ENCODE measurements at places on chromosomes 3 and 15. TPM values are rescaled to one million over a fixed set of nuclear protein-coding genes. Genes with fewer than 3 reads are reported as not detected.

DNA sequence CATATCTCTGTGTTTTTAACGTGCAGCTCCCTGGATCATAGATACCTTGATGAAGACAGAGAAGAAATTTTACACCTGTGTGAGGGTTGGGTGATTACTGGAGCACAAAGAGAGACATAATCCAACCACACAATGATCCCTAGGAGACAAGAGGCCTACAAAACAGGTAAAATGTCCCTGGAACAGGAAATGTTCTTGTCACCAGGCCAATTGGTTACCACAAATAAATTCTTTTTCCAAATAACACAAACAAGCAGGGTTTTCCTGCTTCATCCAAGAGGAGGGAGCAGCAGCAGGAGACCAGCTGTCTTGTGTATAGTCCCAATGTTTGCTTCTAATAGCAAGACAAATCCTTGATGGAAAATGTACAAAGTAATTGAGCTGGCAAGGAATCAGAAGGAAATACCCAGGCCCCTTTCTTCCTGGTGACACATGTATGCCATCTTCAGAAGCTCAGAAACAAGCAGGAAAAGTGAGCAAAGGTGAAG lies 1.4 kb downstream of the MGLL start:
- peak overlapping the region; percentile 95 for H3K27ac ChIP-seq
- no peaks in the 10 kb centered on the region for H3K36me3 ChIP-seq
- peaks cover 43% of the 10 kb centered on the region for H3K4me1 ChIP-seq
- peaks cover 5% of the 10 kb centered on the region for H3K27me3 ChIP-seq
- H3K4me3 ChIP-seq: peak overlapping the region; percentile 80

DNA sequence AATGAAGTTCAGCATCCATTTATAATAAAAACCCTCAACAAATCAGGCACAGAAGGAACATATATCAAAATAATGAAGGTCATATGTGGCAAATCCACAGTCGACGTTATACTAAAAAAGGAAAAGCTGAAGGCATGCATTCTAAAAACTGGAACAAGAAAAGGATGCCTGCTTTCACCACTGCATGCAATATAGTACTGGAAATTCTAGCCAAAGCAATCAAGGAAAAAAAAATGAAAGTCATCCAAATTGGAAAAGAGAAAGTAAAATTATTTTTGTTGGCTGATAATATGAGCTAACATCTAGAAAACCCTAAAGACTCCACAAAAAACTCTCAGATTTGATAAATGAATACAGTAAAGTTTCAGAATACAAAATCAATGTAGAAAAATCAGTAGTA lies 1123.2 kb downstream of the TBL1XR1 start:
- no peak for DNase-seq
- H3K27ac ChIP-seq: no peak overlapping the region
- no peaks in the 10 kb centered on the region for H3K4me1 ChIP-seq
- H3K4me3 ChIP-seq: no peak overlapping the region
- no peaks in the 10 kb centered on the region for H3K36me3 ChIP-seq
- H3K27me3 ChIP-seq: no peaks in the 10 kb centered on the region

DNA sequence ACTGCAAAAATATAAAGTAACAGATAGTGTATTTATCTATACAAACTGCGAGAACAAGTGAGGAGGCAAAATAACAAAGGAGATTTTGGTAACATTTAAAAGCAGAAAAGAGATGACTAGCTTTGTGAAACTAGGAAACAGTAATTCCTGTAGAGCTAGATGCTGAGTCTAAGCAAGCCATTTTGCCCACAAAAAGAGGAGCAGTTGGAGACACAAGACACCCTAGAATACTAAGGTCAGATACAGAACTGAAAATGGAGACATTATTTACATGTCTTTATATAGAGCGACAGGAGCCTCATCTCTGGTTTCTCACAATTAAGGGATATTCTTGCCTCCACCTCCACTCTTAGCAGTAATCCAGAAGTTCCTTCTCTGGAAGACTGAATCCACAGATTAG lies 732.4 kb upstream of the GBE1 start:
- H3K4me3 ChIP-seq: no peak overlapping the region
- H3K27me3 ChIP-seq: no peaks in the 10 kb centered on the region
- H3K36me3 ChIP-seq: no peaks in the 10 kb centered on the region

DNA sequence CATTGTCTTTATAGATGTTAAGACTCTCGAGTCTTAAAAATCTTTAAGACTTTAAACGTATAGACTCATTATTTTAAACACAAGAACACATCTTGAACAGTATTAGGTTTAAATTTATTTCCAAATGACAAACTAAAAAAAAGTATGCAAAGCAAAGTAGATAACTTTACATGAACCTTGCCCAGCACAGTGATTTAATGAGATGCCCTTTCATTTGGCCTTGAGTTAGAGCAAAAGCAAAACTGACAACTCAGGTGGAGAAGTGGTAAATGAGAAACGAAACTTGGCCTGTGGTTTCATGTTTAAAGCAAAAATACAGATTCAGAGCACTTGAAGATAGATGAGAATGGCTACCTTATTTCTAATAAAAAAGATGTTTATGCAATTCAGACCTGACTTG lies 8.6 kb downstream of the GPR15 start:
- no peak for DNase-seq
- H3K4me1 ChIP-seq: no peaks in the 10 kb centered on the region
- H3K27me3 ChIP-seq: no peaks in the 10 kb centered on the region

- H3K4me3 ChIP-seq: peak overlapping the region; percentile 13
- no peaks in the 10 kb centered on the region for H3K27me3 ChIP-seq
These were observed 50.1 kb downstream of the UMPS start for GRCh38 chr3:124780356-124780755.

GRCh38 chr3:17894434-17895060 lies 152.1 kb upstream of the TBC1D5 start:
- H3K27me3 ChIP-seq: no peaks in the 10 kb centered on the region
- DNase-seq: no peak
- no peaks in the 10 kb centered on the region for H3K36me3 ChIP-seq
- no peak overlapping the region for H3K4me3 ChIP-seq
- H3K27ac ChIP-seq: no peak overlapping the region

- H3K4me1 ChIP-seq: no peaks in the 10 kb centered on the region
- H3K36me3 ChIP-seq: no peaks in the 10 kb centered on the region
- H3K27ac ChIP-seq: no peak overlapping the region
- no peaks in the 10 kb centered on the region for H3K27me3 ChIP-seq
These were observed 38.6 kb downstream of the TMED3 start for GRCh38 chr15:79349525-79349924.

- no peak overlapping the region for H3K4me3 ChIP-seq
- peaks cover 17% of the 10 kb centered on the region for H3K4me1 ChIP-seq
- peaks cover 7% of the 10 kb centered on the region for H3K27me3 ChIP-seq
- peak overlapping the region; percentile 2 for H3K27ac ChIP-seq
- no peak for DNase-seq
These were observed 35.4 kb upstream of the ATG7 start for GRCh38 chr3:11236588-11237461.

DNA sequence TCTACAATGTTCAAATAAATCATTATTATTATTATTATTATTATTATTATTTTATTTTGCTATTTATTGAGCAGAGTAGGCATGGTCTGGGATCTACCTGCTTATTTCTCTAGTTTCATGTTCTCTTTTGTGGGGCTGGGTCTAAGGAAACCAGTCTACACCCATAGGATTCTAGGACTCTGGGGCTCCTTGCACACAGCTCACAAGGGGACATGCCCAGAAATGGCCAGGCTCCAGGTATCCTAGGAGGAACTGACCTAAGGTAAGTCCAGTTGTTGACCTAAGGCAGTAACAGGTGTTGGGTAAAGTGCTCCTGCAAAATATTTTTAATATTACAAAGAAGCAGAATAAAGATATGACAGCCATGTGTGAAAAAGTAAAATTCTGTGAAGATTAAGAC lies 149.6 kb upstream of the TBL1XR1 start:
- no peak for DNase-seq
- H3K4me1 ChIP-seq: peaks cover 13% of the 10 kb centered on the region
- H3K27ac ChIP-seq: no peak overlapping the region
- no peaks in the 10 kb centered on the region for H3K36me3 ChIP-seq
- H3K4me3 ChIP-seq: no peak overlapping the region

- peak overlapping the region; percentile 68 for H3K4me3 ChIP-seq
- no peaks in the 10 kb centered on the region for H3K36me3 ChIP-seq
- H3K27me3 ChIP-seq: peaks cover 10% of the 10 kb centered on the region
- peaks cover 5% of the 10 kb centered on the region for H3K4me1 ChIP-seq
- peak overlapping the region; percentile 32 for H3K27ac ChIP-seq
These were observed 4.9 kb upstream of the IL17RD start for GRCh38 chr3:57169872-57170623.

DNA sequence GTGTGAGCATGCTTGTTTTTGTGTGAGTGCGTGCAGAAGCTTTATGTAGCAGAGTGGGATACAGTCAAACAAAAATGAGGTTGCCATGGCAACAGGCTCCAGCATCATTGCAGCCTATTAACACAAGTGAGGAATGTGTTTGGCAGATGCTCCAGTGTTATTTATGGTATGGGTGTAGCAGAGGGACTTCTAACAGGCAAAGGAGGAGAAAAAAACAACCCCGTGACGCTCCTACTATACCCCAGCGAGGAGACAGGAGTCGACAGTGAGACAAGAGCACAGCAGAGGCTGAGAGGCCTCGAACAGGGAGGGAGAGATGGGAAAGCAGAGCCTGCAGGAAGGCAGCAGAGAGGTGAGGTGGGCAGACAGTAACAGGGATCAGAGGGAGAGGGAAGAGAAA lies 4.9 kb downstream of the ADCY5 start:
- DNase-seq: no peak
- H3K36me3 ChIP-seq: no peaks in the 10 kb centered on the region
- peaks cover 7% of the 10 kb centered on the region for H3K4me1 ChIP-seq
- H3K4me3 ChIP-seq: no peak overlapping the region
- H3K27me3 ChIP-seq: peaks cover 4% of the 10 kb centered on the region

DNA sequence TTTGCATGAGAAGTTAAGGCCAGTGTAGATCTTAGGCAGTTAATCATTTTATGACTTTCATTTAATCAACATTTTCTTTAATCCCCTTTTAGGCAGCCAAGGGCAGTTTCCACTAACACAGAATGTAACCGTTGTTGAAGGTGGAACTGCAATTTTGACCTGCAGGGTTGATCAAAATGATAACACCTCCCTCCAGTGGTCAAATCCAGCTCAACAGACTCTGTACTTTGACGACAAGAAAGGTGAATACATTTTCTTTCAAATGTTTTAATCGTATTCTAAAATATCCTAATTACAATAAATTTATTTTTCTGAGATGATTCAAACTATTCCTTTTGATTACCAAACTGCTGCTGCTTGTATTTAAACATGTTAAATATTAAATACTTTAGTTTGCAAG lies 843.2 kb downstream of the CADM2 start:
- no peak for DNase-seq
- no peaks in the 10 kb centered on the region for H3K4me1 ChIP-seq
- H3K36me3 ChIP-seq: no peaks in the 10 kb centered on the region
- H3K27ac ChIP-seq: no peak overlapping the region

DNA sequence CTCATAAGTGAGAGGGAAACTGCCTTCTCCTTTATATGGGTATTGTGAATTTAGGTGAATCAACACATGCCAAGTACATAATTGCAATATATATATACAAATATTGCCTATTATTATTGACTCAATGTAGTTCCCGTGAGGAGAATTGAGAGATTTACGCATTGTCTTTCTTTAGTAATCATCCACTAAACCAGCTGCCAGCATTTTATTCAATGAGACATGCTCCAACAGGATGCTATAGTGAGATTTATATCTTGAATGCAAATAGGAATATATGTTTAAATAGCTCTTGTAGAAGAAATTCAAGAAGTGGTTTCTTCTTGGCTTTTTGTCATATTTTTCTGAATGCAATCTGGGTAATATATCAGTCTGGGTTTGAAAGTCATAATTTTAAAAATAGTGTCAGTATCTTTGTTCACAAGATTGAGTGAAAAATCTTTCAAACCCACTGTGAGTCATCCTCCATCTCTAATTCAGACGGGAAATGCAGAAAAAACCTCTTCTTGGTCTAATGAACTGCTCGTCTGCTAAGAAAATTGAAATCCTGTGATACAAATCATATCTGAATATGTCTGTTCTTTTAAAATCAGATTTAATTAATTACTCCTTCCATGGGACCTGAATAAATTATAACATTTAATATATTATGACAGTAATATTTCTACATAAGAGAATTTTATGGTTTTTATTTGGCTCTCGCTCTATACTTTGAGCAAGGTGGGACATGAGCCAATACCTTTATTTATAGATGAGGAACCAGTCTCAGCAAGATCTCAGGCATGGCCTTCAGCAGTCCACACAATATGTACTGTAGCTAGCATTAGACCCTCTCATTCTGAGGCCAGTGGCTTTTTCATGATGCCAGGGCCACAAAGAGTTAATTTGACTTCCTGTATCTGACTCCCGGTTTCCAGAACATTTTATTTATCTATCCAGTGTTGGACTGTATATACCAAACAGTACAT lies 516.0 kb downstream of the GABRG3 start:
- no peak overlapping the region for H3K27ac ChIP-seq
- no peak for DNase-seq
- no peaks in the 10 kb centered on the region for H3K27me3 ChIP-seq
- no peaks in the 10 kb centered on the region for H3K36me3 ChIP-seq
- H3K4me3 ChIP-seq: no peak overlapping the region

DNA sequence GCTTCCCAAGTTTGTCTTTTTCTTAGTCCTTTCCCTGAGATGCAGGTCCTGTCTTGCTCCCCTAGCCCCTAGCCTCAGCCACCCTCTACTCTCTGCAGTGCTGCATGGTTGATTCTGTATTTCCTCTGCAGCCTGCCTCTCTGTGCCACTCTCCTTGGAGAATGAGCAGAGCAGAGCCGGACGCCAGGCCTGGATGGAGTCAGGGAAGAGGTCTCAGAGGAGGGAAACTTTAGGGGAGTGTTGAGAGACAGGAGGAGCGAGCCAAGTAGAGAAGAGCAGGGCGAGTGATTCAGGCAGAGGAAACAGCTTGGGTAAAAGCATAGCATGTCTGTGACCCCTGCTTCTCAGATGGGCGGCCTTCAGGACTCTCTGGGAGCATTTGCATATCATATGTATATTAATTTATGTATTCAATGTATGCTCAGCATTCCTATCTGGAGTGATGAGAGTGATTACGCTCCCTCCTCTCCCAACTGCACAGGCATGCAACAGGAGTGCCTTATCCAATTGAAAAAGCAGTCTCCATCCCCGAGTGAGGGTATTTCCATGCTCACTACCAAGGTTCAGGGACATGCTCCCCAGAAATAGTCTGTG lies 166.7 kb downstream of the RORA start:
- H3K4me3 ChIP-seq: no peak overlapping the region
- H3K4me1 ChIP-seq: no peaks in the 10 kb centered on the region
- H3K36me3 ChIP-seq: no peaks in the 10 kb centered on the region
- no peak overlapping the region for H3K27ac ChIP-seq

The ZNF774 gene
- 1.7 TPM for total RNA-seq

The TAGLN3 gene
- total RNA-seq: not detected

The CNTN4 gene
- 0.31 TPM for total RNA-seq

The CAMP gene
- not detected for total RNA-seq

The SLC51B gene
- total RNA-seq: not detected

The ARNT2 gene
- total RNA-seq: 0.15 TPM
